NCI-H2081 treated with DMSO at 0.1 percent for 48 hours (cell line): ENCODE measurements at places on chromosomes 1 and 21.

GRCh38 chr1:226972931-226973330, 32.8 kb downstream of the COQ8A start:
- DNase-seq: no peak

DNA sequence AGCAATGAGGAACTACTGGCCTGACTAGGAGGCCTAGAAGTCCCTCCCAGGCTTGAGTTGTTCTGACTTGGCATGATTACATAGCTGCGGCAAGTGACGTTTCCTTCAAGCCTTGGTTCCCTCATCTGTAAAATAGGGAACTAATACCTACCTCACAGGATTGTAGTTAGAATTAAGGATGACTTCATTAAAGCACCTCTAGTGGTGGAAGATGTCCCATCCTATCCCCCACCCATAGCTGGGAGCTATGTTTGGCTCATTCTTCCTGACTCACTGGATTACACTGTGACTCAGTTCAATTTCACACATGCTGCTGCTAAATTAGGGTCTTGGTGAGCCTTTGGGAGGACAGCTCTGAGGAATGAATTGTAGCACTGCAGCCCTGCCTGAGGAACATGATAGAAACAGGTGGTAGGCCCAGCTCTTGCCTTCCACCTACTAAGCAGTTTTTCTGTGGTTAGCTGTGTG, 6.0 kb upstream of the SHISA4 start:
- DNase-seq: no peak

DNA sequence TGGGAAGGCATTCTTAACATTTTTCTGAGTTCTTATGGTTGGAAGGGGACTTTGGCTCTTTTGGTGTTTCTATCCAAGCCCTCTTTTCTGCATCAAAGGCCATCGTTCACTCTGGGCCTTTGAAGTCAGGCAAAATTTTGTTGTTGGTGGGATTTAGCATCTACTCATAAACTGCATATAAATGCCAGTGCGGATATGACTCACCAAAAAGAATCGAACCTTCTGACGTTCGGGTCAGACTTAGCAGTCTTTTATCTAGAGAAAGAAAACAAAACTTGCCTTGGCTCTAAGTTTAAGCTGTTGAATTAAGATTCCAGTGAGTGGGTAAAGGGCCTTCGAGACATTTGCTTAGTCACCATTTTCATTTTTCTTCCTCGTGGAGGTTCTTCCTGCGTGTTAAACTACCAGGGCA, 51.4 kb downstream of the EVA1C start:
- DNase-seq: no peak

- DNase-seq: no peak
These were observed 1.1 kb downstream of the COL9A2 start for GRCh38 chr1:40315795-40316594.

DNA sequence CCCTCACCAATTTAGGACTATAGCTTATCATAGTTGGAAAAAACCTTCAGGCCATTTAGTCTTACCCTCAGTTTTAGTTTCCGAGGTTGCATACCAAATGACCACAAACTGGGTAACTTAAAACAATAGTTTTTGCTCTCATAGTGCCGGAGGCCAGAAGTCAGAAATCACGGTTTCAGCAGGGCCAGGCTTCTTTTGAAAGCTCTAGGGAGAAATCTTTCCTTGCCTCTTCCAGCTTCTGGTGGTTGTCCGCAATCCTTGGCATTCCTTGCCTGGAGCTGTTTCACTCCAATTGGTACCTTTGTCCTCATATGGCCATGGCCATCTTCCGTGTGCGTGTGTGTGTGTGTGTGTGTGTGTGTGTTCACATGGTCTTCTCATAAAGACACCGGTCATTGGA, 12.4 kb upstream of the PLXNA2 start:
- DNase-seq: no peak

- no peak for DNase-seq
These were observed 203.4 kb downstream of the TNR start for GRCh38 chr1:175539986-175540385.

- DNase-seq: no peak
These were observed 24.6 kb downstream of the ARHGEF19 start for GRCh38 chr1:16187748-16188401.

DNA sequence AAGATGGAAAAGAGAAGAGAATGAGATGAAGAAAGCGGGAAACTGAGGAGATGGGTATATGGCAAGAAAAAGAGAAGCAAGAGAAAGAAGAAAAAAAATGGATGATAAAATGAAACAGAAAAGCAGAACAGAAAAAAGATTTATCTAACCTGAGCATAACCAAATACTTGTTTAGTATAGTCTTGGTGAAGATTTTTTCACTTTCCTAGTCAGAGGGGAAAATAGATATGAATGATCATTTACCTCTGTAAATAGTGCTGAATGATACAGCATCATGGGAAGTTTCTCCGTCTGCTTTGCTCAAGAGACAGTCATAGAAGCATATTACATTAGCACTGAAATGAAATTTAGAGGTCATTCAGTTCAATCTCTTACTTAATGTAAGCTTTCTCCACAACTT, 36.1 kb upstream of the PLPPR4 start:
- no peak for DNase-seq

- DNase-seq: no peak
These were observed 8.3 kb upstream of the PLEKHO1 start for GRCh38 chr1:150141452-150141851.

GRCh38 chr1:177444997-177445746, 274.4 kb downstream of the BRINP2 start:
- DNase-seq: no peak

GRCh38 chr1:20878799-20879198, 91.7 kb upstream of the HP1BP3 start:
- DNase-seq: no peak

- DNase-seq: no peak
These were observed 355 bp downstream of the SHISAL2A start for GRCh38 chr1:52633291-52633754.

DNA sequence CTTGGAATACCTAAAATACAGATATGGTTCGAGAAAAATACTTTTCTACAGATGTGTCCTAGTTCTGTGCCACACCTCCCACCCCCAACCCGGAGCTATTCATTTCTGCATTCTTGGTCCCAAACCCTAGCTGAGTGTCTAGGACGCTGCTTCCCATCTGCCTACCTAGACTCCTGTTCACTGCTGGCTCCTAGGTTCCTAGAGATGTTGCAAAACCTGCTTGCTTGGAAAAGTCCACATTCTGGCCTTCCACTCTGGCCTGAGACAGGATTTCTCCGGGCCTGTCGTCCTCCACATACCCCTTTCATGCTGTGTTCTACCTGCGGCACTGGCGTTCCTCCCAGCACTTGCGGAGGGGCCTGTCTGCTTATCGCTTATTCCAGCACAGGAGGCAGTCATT, 165.8 kb upstream of the CTTNBP2NL start:
- no peak for DNase-seq

- no peak for DNase-seq
These were observed 12.7 kb upstream of the TRAF3IP3 start for GRCh38 chr1:209743145-209743482.

GRCh38 chr1:204042516-204042915, 30.4 kb upstream of the SOX13 start:
- DNase-seq: no peak

DNA sequence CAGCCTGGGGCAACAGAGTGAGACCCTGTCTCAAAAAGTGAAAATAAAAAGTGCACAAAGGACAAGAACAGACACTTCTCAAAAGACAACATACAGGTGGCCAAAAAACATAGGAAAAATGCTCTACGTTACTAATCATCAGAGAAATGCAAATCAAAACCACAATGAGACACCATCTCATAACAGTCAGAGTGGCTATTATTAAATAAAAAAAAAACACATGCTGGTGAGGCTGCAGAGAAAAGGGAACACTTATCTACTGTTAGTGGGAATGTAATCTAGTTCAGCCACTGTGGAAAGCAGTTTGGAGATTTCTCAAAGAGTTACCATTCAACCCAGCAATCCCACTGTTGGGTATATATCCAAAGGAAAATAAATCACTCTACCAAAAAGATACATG, 173.2 kb downstream of the SMYD3 start:
- no peak for DNase-seq

DNA sequence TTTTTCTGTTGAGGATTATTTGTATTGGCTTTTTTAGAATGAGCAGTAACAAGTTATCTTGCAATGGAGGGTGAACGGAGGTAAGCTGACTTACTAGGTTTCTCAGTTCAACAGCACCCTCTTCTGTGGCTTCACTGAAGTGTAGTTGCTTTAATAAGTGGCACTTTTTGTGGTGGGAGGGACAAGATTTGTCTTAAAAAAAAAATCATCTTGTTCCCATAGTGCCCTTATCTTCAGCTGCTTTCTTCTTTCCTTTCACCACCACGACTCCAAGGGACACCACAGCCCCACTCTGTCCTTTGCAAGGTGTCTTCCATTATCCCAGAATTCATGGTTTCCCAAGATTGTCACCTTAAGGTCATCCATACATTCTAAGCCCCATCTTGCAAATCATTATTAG, 92.9 kb downstream of the PIGK start:
- DNase-seq: peak; percentile 30

DNA sequence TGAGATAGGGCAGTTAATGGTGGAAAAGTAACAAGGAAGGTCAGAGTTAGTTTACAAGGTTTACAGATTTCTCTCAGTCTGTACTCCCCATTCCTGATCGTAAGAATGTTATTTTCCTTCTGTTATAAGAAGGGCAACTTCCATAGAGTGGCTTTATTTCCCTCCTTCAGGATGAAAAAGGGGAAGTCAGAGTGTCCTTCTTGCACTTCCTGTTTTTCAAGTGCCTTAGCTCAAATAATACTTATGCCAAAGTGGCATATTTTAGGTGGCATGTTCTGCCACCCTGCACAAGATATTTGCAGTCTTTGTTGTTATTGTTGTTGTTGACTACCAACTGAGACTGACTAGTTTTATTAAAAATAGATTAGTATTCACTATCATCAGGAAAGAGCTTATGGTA, 730.7 kb upstream of the ADGRL4 start:
- no peak for DNase-seq

DNA sequence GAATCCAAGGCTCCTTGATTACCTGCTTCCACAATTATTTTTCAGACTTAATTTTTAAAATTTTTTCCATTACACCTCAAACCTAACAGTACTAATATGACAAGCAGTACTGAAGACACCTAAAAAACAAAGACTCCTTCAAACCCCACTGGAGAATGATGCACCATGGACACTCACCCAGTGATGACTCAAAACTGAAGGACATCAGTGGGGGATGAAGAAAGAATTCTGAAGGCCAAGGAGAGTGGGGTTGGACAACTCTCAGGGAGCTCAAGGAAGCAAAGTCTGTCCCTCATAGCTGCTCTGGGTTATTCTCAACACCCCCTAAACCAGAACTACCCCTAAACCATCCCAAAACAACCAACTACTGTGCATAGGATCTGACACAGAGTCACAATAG, 2.4 kb upstream of the ARHGAP29 start:
- no peak for DNase-seq

GRCh38 chr1:66357021-66357420, 176.9 kb upstream of the SGIP1 start:
- no peak for DNase-seq

GRCh38 chr1:16324456-16324890, 27.8 kb downstream of the FBXO42 start:
- DNase-seq: no peak

DNA sequence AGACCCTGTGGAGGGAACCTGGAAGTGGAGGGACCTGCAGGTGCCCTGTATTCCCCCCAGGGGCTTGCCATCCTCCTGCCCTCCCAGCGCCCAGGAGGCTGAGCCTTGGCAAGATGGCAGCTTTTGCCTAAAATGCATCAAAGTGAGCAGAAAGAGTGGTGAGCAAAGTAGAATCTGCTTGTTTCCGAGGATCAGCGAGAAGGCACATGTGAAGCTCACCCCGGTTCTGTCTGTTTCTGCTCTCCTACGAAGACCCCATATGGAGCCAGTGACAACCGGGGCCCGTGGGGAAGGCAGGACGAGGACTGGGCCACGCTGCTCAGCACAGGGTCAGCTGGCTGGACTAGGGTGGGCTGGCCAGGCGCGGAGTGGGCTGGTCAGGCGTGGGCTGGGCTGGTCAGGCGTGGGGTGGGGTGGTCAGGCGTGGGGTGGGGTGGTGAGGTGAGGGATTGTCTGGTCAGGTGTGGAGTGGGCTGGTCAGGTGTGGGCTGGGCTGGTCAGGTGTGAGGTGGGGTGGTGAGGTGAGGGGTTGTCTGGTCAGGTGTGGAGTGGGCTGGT, 5.2 kb upstream of the FNDC10 start:
- no peak for DNase-seq

DNA sequence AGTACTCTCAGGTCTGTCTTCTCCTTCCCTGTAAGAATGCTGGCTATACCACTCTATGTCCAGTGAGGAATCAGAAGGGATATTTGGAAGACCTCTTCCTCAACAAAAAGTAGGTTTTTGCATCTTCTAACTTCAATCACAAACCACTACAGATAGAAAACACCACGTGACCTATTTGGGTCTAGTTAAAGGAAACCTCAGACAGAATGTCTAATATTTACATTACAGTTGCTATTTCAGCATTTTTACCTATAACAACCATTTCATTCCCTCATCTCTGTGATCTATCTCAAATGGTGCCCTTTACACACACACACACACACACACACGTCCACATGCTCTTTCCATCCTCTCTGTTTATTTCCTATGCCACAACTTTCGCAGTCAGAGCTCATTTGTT, 7.9 kb upstream of the ADORA3 start:
- DNase-seq: no peak

DNA sequence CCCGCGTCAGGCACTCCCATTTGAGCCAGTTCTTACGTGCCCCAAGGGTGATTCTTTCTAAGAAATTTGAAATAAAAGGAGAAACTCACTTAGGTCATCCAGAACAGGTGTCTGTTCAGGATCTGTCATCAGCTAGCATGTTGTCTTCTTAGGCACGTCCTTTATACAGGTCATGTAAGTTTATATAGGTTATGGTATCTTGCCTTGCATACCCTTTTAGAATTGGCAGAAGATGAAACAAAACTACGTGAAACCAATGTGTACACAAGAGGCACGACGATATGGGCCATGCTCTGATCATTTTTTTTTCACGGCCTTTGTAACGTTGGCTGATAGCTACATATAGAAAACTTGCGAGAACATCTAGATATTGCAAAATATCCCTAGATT, 579 bp upstream of the GTF2B start:
- DNase-seq: no peak

GRCh38 chr1:109760581-109761226, 3.0 kb downstream of the EPS8L3 start:
- DNase-seq: no peak

- DNase-seq: no peak
These were observed 10.7 kb downstream of the PATJ start for GRCh38 chr1:61752921-61753389.

- no peak for DNase-seq
These were observed 37.8 kb downstream of the GPA33 start for GRCh38 chr1:167052389-167052788.
